NCI-H187 treated with DMSO at 0.1 percent for 48 hours (cell line): ENCODE measurements at places on chromosomes 12 and 14.

GRCh38 chr12:98453492-98453891 is 61.9 kb upstream of the TMPO start:
- no peak for DNase-seq

GRCh38 chr14:37589715-37590427 is 5.2 kb downstream of the FOXA1 start:
- peak; percentile 56 for DNase-seq

GRCh38 chr12:64004641-64005040 is 160.1 kb downstream of the SRGAP1 start:
- no peak for DNase-seq

GRCh38 chr14:60277605-60278190 is 28.7 kb downstream of the PPM1A start:
- no peak for DNase-seq

GRCh38 chr12:8057839-8058238 is 8.3 kb downstream of the C3AR1 start:
- DNase-seq = no peak

GRCh38 chr12:3658327-3659163 is 94.4 kb downstream of the CRACR2A start:
- no peak for DNase-seq
